ENCODE measurements at places on chromosomes 13 and 19.

- DNase-seq = no peak
These were observed 28.9 kb upstream of the CACTIN start for GRCh38 chr19:3655402-3656072.

GRCh38 chr19:48986211-48986610 is 6.9 kb downstream of the GYS1 start:
- DNase-seq = no peak

DNA sequence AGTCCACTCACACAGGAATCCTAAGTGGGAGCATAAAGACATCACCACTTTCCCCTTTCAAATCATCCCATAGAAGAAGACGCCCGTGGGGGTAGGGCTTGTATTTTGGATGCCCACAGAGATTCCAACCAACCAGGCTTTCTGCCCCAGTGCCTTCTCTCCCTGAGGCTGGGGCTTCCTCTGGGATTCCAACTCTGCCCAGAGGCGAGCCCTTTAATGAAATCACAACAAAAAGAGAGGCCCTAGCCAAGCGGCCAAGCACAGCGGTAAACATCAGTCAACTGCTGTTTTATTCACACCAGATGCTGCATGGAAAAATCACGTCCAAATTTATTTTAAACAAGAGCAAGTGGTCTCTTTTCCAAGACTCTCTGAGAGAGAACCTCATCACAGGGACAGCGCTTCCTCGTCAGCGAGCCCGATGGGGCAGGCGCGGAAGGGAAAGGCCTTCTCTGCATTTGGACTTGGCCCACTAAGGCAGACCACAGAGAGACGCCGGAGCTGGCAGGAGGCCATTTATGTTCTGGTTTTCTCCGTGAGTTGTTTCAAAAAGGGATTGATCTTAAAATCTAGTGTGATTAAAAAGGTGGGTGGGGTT is 31.5 kb downstream of the ADPRHL1 start:
- no peak for DNase-seq

DNA sequence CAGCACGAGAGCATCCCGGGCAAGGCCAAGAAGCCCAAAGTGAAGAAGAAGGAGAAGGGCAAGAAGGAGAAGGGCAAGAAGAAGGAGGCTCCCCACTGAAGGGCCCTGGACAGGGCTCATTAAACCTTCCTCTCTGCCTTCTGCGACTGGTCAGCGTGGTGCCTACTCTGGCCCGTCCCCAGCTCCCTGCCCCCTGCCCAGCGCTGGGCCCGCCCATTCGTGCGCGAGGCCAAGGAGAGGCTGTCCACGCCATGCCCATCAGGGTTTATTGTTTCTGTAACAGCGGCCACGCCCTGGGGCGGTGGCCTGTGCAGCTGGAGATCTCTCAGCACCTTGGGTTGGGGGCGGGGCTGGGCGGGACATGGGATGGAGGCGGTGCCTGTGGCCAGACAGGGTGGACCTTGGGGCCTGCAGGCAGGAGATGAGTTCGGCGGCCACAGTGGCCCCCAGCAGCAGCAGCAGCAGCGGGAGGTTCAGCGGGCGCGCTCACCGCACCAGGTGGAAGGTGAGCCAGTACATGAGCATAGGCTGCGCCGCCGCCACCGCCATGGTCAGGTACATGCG is 897 bp downstream of the C19orf33 start:
- peak; percentile 88 for DNase-seq

DNA sequence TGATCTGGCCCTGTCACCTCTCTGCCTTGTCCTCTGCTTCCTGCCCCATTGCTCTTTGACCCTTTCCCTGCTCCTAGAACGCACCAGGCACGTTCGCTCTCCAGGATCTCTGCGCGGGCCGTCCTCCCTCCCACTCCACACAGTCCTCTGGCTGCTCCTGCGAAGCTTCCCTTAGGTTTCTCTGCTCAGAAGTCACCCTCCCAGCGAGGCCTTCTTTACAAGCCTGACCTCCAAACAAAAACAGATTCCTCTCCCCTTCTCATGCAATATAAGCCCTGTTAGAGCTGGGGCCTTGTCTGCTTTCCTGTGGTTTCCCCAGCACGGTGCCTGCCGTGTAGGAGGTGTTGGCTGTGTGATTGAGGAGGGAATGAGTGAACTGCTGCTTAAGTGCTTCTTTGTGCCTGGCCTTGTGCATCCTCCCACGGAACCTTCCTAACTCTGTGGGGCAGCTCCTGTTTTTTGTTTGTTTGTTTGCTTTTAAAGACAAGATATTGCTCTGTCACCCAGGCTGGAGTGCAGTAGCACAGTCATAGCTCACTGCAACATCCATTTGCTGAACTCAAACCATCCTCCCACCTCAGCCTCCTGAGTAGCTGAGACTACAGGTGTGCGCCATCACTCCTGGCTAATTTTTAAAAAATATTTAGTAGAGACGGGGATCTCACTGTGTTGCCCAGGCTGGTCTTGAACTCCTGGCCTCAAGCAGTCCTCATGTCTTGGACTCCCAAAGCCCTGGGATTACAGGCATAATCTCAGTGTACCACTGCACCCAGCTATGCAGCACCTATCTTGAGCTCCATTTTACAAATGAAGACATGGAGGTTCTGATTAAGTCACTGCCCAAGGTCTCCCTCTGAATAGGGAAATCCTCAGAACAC is 82.0 kb downstream of the SIPA1L3 start:
- no peak for DNase-seq

DNA sequence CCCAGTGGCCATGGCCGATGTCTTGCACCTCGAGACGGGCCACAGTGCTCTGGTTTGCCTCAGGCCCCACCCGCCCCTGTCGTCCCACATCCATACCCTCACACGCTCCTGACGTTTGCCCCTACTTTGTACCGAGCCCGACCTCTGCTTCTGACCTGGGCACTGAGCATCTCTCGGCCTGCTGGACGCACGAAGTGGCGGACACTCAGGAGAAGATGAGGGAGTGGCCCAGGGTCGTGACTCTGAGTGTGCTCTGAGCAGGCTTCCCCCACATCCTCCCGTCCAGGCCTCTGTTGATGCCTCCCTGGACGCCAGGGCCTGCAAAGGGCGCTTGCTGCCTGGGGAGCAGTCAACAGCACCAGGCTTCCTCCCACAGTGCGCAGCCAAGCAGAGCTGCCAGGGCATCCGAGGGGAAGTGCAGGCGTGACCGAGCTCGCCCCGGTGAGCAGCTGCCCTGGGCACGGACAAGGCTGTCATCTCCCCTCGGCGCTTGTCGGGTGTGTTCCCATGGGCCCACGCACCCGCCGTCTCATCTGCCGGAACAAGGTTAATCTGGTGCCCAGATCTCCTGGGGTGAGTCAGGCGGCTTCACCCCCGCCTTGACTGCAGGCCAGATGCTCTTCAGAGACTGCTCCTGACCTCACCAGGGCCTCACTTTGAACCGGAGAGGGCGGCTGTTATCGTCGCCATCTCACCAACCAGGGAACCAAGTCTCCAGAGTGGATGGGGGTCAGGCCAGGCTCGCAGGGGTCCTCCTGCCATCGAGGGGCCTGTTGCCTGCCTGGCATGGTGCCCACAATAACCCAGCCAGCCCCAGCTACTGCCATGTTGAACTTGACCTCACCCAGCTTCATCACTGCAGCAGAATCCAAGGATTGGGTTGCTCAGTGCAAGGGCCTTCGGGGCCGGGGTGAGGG is 27.2 kb downstream of the COMP start:
- DNase-seq = no peak

- DNase-seq = no peak
These were observed 17.9 kb upstream of the OR10H5 start for GRCh38 chr19:15769586-15769985.

- no peak for DNase-seq
These were observed 20.7 kb downstream of the COLGALT1 start for GRCh38 chr19:17575871-17576757.

GRCh38 chr19:8457209-8457608 is 12.4 kb downstream of the HNRNPM start:
- DNase-seq = no peak

All from COR-L47 (cell line).